ENCODE measurements at places on chromosomes 4 and X. TPM values are rescaled to one million over a fixed set of nuclear protein-coding genes. Genes with fewer than 3 reads are reported as not detected.
A peak's percentile ranks its signal among the peaks of the same experiment; 100 is the strongest.

DNA sequence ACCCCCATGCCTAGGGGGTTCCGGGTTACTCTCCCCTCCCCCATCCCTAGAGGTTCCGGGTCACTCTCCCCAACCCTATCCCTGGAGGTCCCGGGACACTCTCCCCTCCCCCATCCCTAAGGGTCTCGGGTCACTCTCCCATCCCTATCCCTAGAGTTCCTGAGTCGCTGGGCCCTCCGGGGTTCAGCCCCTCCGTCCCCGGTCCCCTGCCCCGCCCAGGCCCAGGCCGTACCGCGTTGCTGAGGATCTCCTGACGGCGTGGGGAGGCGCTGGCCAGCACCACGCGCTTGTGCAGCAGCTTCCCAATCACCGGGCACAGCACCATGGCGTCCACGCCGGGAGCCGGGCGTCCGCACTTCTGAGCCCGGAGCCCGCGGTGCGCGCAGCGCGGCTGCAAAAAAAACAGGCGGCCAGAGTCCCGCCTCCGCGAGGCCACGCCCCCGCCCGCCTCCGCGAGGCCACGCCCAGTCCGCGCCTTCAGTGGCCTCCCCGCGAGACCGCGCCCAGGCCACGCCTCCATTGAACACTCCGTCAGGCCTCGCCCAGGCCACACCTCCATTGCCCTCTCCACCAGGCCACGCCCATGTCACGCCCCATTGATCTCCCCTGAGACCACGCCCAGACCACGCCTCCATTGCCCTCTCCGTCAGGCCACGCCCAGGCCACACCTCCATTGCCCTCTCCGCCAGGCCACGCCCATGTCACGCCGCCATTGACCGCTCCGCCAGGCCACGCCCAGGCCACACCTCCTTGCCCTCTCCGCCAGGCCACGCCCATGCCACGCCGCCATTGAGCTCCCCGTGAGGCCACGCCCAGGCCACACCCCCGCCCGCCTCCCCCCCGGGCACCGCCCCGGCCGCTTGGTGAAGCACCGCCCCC lies at the start of gene ASMTL:
ASMTL (minus strand) TSS at position 394 of the 879 bp plus-strand sequence; CDS start at position 325, 69 bp downstream.
- H3K36me3 ChIP-seq, result no peaks in the 10 kb centered on the region
- peak within 1 kb of the TSS; percentile 97 for H3K27ac ChIP-seq
- peak within 1 kb of the TSS; percentile 88 for H3K4me3 ChIP-seq

- H3K27me3 ChIP-seq, result no peaks in the 10 kb centered on the region
- H3K4me1 ChIP-seq, result no peaks in the 10 kb centered on the region
- H3K36me3 ChIP-seq, result no peaks in the 10 kb centered on the region
- DNase-seq, result no peak
- no peak overlapping the region for H3K4me3 ChIP-seq
These were observed 33.7 kb upstream of the CCSER1 start for GRCh38 chr4:90093526-90093925.

DNA sequence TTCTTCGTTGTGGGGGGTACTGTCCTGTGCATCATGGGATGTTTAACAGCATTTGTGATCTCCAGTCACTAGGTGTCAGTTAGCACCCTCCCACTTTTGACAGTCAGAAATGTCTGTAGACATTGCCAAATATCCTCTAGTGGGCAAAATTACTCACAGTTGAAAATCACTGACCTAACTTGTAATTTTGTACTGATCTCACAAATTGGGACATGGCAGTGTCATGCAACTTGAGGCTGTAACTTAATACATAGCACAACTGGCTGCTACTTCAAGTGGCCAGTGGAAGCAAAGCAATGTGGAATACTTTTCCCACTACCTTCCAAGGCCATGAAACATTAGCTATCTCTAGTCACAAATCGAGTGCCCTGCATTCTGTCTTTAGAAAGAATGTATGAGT lies 23.2 kb upstream of the TSPAN7 start:
- no peak overlapping the region for H3K27ac ChIP-seq
- no peaks in the 10 kb centered on the region for H3K27me3 ChIP-seq
- no peaks in the 10 kb centered on the region for H3K4me1 ChIP-seq
- DNase-seq, result no peak

DNA sequence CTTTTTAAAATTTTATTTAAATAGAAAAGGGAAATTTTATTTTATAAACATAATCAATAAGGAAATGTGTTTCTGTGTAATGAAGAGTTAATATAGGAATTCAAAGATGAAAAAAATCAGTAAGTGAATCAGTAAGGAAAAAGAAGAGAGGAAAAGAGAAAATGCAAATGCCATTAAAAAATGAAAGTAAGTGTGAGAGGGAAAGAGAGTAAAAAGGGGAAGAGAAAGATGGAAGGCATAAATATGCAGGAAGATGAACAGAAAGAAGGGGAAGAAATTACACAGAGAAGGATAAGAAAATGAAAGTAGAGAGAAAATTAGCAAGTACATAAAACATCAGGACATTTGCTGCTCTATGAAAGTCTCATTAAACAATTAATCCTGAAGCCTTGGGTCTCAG lies 349.9 kb downstream of the FSTL5 start:
- H3K36me3 ChIP-seq, result no peaks in the 10 kb centered on the region
- no peaks in the 10 kb centered on the region for H3K27me3 ChIP-seq

- no peaks in the 10 kb centered on the region for H3K36me3 ChIP-seq
- H3K27me3 ChIP-seq, result no peaks in the 10 kb centered on the region
- no peaks in the 10 kb centered on the region for H3K4me1 ChIP-seq
- no peak for DNase-seq
These were observed 42.4 kb upstream of the GAB1 start for GRCh38 chr4:143294310-143294709.

DNA sequence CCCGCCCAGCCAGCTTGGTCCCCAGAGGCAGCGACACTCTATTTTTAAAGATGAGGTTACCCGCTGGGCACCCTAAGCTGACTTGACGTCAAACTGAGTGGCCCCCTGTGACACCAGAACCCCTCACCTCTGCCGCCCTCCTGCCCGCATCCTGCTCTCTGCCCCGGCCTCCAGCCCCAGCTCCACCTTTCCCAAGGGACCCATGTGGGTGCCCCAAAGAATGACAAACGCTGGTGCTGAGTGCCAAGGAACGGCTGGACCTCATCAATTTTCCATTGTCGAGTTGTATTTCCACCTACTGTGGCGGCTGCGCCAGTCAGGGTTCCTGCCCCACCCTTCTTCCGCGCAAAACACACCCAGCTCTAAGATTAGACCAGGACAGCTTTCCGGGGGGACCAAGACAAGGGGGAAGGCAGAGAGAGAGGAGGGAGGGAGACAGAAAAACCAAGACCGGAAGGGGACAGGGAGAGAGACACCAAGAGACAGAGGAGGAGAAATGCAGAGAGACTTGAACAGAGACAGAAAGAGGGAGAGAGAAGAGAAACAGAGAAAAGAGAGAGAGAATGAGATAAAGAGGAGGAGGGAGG lies 2.0 kb downstream of the PRKX start:
- peak; percentile 83 for DNase-seq
- no peaks in the 10 kb centered on the region for H3K27me3 ChIP-seq
- peak overlapping the region; percentile 29 for H3K27ac ChIP-seq
- peak overlapping the region; percentile 82 for H3K4me3 ChIP-seq

DNA sequence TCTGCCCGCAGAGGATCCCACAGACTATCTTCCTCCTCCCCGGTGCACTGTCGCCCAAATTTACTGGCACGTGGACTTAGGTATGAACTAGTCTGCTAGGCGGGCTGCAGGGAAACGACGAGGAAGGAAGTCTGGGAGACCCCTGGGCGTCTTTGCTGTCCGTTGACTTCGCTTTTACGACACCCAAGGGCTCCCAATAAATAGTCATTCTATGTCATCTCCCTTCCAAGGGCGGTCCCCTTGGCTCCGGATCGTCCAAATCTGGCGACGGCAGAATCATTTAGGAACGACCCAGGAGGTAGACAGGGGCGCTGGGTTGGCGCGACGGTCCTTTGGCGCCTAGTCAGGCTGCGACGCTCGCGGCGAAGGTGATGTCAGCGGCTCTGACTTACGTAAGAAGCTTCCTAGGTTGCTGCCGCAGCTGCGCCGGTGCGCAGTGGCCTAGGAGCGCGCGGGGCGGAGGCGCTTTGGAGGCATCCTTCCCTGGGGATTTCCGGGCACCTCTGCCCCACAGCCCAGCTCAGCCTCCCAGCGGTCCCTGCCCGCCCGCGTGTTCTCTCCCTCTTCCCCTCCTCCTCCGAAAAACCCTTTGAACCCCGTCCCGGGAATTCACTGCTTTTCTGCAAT lies 2.2 kb downstream of the NHS start:
- H3K4me3 ChIP-seq, result no peak overlapping the region
- peaks cover 55% of the 10 kb centered on the region for H3K27me3 ChIP-seq
- no peaks in the 10 kb centered on the region for H3K36me3 ChIP-seq
- no peak for DNase-seq

GRCh38 chr4:109816082-109816442 lies 500 bp downstream of the GAR1 start:
- peak; percentile 86 for DNase-seq
- H3K36me3 ChIP-seq, result peaks cover 34% of the 10 kb centered on the region
- H3K27ac ChIP-seq, result peak overlapping the region; percentile 91
- H3K4me3 ChIP-seq, result peak overlapping the region; percentile 89

- no peak overlapping the region for H3K27ac ChIP-seq
- no peak for DNase-seq
- H3K27me3 ChIP-seq, result no peaks in the 10 kb centered on the region
- peaks cover 16% of the 10 kb centered on the region for H3K4me1 ChIP-seq
- H3K4me3 ChIP-seq, result no peak overlapping the region
- peaks cover 33% of the 10 kb centered on the region for H3K36me3 ChIP-seq
These were observed 32.3 kb downstream of the CYBB start for GRCh38 chrX:37812110-37812509.

GRCh38 chrX:96883608-96884007 lies at the start of gene RPA4:
Gene RPA4 (plus strand): TSS chrX:96883908. CDS start chrX:96884311, 403 bp downstream.
- H3K4me3 ChIP-seq, result no peak within 1 kb of the TSS
- no peak for DNase-seq
- H3K27ac ChIP-seq, result no peak within 1 kb of the TSS
- no peaks in the 10 kb centered on the region for H3K27me3 ChIP-seq
- H3K36me3 ChIP-seq, result peaks cover 24% of the 10 kb centered on the region
- H3K4me1 ChIP-seq, result no peaks in the 10 kb centered on the region

DNA sequence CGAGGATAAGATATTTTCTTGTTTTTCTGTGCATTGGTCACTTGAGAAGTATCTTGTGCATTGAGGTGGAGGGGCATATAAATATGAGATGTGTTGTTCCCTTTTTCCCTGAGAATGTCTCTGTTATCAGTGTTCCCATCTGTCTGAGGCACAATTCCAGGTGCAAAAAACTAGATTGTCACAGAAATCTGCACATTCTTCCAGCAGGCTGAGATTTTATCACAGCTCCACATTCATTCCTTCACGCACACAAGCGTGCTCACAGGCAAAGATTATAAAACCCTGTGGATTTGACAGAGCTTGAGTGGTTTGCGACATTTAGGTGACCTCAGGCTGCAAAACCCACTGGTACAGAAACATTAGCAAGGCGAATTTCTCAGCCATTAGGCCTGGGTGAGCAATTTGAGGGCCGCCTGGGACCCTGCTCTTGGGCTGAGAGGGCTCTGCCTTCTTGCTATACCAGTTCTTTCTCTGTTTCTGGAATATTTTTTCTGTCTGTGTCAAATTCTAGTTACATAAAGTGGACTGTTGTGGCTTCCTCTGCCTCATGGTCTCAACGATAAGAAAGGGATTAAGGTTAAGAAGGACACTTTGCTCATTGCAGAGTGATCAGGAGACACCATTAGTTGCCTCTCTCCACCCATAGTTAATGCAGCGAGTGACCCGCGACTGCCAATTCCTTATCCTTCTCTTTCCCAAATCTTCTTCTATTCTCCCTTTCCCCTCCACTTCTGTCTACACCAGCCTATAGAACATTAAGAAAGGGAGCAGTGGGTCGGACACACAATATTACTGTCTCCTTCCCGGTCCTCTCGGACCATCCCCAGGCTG lies 86.7 kb upstream of the C1QTNF7 start:
- H3K4me1 ChIP-seq, result peaks cover 21% of the 10 kb centered on the region
- peak overlapping the region; percentile 24 for H3K27ac ChIP-seq
- H3K4me3 ChIP-seq, result peak overlapping the region; percentile 3

DNA sequence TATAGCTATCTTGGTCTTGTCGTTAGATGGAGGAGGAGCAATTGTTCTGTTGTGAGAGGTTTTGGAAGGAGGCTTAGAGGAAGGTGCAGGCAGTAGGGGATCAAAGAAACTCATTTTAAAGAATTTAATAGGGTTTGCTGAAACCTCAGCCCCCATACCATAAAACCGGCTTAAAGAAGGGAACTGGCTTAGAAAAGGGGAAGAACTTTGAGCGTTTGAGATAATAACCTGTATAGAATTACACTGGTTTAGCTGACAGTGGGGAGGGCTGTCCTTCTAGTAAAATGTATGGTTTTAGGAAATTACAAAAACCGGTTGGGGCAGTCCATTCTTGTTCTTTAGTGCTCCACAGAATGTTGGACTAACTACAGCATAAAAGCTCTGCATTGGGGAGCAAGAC lies 128.1 kb downstream of the KDM6A start:
- no peak for DNase-seq
- H3K36me3 ChIP-seq, result no peaks in the 10 kb centered on the region
- H3K27ac ChIP-seq, result no peak overlapping the region
- no peak overlapping the region for H3K4me3 ChIP-seq
- no peaks in the 10 kb centered on the region for H3K27me3 ChIP-seq
- H3K4me1 ChIP-seq, result peaks cover 20% of the 10 kb centered on the region

- no peak for DNase-seq
- no peaks in the 10 kb centered on the region for H3K36me3 ChIP-seq
- H3K4me3 ChIP-seq, result no peak overlapping the region
- no peaks in the 10 kb centered on the region for H3K27me3 ChIP-seq
- H3K27ac ChIP-seq, result no peak overlapping the region
These were observed 72.6 kb downstream of the WWC2 start for GRCh38 chr4:183171484-183172267.

DNA sequence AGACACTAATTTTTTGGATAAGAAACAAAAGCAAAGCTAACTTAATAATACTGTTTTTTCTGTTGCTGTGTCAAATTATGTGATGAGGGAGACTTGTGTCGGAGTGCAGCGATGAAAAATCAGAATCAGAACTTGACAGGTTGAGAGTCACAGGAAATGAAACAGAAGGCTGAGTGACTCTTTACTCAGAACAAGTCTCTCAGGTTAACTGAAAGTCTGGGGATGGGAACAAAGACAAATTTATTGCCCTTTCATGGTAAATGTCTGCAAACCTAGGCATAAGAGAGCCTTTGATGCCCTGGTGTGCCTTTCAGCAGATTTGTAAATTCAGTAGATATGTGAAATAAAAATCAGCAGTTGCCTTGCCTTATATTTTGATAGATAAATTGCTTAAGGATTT lies 96.0 kb downstream of the ADGRL3 start:
- no peaks in the 10 kb centered on the region for H3K36me3 ChIP-seq
- no peak overlapping the region for H3K4me3 ChIP-seq
- H3K27ac ChIP-seq, result no peak overlapping the region

- H3K4me3 ChIP-seq, result no peak overlapping the region
- DNase-seq, result no peak
- no peaks in the 10 kb centered on the region for H3K27me3 ChIP-seq
- H3K36me3 ChIP-seq, result no peaks in the 10 kb centered on the region
- H3K4me1 ChIP-seq, result no peaks in the 10 kb centered on the region
- H3K27ac ChIP-seq, result no peak overlapping the region
These were observed 5.0 kb upstream of the HTN3 start for GRCh38 chr4:70023218-70023617.

The ITIH6 gene
- polyA plus RNA-seq, result not detected

The EVC2 gene
- 0.30 TPM for polyA plus RNA-seq

The ARMCX4 gene
- polyA plus RNA-seq, result 5.6 TPM

The TIGD4 gene
- not detected for polyA plus RNA-seq

The DUSP9 gene
- 0.09 TPM for polyA plus RNA-seq

The OPN1LW gene
- polyA plus RNA-seq, result not detected

The TCP11X2 gene
- polyA plus RNA-seq, result not detected

The VEGFC gene
- 4.0 TPM for polyA plus RNA-seq

The NXF2B gene
- polyA plus RNA-seq, result not detected

The ZNF275 gene
- 5.2 TPM for polyA plus RNA-seq

Measured in spleen (tissue), 13 donors.